Left ventricle myocardium superior (tissue), 1 donor: ENCODE measurements at places on chromosomes 4 and X. TPM values are rescaled to one million over a fixed set of nuclear protein-coding genes. Genes with fewer than 3 reads are reported as not detected.

Gene GSPT2
- total RNA-seq, result 8.5 TPM

Gene NDST3
- total RNA-seq, result not detected

DNA sequence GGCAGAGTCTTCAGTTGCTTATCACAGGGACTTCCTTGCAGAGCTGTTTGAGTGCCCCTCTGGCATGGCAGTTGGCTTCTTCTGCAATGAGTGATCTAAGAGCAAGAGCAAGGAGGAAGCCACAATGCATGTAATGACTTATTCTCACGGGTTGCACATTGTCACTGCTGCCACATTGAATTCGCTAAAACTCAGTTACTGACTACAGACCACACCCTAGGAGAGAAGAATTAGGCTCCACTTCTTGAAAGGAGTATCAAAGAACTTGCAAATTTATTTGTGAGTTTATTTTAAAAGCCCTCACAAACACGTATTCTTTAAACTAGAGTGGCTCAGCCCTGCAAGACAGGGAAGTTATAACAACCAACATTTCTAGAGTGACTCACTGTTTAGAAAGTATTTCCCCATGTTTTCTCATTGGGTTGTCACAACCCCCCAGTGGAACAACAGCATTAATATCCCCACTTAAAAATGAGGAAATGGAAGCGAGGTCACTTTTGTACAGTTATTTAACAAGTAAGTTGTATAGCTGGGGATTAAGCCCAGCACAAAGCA, 32.4 kb upstream of the RBPJ start:
- no peak for DNase-seq

DNA sequence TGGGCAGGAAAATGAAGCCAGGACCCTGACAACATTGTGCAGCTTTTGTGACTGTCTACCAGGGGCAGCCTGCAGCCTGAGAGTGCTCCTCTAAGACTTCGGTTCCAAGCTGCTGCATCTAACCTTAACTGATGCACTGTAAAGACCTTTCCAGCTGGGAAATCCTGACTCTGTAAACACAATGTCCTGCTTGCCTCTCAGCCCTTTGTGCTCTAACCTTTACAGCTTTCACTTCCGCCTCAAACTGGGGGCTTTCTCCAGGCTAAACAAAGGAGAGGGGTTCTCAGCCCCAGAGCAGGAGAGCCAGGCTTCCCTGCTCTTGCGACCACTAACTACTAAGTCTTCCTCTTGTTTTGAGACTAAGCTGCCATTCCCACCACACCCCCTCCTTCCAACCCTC, 19.3 kb upstream of the RASL11B start:
- DNase-seq, result no peak

DNA sequence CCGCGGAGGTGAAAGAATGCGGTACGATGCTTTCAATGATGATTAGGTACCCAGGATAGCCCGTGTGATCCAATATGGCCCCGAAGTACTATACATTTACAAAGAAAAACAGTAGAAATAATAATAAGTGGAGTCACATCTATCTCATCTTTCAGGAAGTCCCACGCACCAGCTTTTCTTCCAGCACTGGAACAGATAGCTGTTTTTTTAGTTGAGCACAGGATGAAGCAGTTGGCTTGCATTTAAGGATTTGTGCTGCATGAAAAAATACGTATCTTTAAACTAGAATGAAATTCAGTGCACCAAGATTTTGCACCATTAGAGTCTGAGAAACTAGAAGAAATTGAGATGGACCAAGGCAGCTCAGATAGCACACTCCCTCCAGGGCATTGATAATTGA, 44.1 kb downstream of the SMIM20 start:
- no peak for DNase-seq
